SK-N-DZ (cell line): ENCODE measurements at places on chromosomes 16 and 17.

DNA sequence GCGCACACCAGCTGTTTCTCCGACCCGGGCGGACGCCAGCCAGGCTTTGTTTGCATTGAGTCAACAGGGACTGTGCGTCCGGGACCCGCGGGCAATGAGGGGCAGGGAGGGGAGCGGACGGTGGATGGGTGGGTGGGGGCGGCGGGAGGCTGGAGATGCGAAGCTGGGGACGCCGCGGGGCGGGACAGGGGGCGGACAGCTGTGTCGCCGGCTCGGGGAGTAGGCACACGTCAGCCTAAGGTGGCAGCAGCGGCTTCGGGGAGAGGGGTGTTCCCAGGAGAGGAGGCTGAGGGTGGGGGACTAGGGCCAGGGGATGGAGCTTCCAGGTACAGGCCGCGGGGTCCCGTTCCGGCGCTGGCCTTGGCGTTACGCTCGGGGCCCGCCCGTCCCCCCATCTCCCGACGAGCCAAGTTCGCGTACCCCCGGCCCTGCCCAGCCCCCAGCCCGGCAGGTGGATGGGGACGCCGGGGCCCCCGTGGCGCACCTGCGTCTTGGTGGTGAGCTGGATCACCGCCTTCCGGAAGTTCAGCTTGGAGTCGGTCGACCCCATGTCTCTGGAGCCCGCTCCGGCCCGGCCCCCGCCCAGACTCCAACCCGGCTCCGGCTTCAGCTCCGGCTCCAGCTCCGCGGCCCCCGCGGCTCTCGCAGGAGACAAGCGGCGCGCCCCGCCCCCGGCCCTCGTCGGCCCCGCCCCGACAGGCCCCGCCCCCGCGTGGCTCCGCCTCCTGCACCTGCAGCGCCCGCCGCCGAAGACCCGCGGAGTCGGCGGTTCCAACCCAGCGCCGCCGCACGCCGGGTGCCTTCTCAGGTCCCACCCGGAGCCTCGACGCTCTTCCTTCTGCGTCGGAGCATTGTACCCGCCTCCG is at the start of gene HID1:
TSS of gene HID1 (minus strand) at position 653 of the 866 bp plus-strand sequence. CDS start at position 550, 103 bp downstream.
- no peak for DNase-seq

DNA sequence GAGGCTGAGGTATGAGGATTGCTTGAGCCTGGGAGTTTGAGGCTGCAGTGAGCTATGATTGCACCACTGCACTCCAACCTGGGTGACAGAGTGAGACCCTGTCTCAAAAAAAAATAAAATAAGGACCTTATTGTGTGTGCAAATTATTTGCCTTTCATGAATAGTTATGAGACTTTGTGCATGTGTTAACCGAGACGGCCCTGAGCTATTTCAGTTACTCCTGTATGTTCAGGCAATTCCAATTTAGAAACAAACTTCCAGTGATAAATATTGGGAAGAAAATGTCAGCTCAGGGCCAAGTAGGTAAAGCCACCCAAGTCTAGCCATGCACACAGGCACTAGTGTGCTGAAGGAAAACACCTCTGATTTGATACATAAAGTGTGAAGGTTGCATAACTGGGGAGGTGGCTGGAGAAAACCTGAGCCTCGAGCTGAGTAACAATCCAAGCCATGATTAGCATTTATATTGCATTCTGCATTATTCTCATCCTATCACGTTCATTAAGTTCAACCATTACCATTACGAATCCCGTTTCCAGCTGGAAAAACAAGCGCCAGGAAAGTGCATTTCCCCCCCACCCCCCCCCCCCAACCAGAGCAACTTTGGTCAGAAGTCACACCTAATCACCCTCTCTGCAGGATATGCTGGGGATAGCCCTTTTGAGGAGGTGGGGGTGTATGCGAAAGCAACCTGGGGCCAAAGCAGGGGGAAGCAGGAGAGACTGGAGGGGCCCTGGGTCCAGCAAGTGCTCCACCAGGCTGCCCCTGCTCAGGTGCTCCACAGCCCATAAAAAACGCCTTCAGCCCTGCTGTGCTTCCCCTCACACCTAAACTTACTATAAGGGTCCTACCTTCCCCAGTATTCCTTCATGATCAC is 18.6 kb upstream of the ENDOV start:
- DNase-seq = no peak

- DNase-seq = peak; percentile 53
Measured at GRCh38 chr17:19346351-19347255, 15.9 kb downstream of the B9D1 start.

GRCh38 chr17:37092071-37092470 is 143.3 kb downstream of the AATF start:
- no peak for DNase-seq

GRCh38 chr16:65688301-65688700 is 566.4 kb upstream of the CDH11 start:
- no peak for DNase-seq

DNA sequence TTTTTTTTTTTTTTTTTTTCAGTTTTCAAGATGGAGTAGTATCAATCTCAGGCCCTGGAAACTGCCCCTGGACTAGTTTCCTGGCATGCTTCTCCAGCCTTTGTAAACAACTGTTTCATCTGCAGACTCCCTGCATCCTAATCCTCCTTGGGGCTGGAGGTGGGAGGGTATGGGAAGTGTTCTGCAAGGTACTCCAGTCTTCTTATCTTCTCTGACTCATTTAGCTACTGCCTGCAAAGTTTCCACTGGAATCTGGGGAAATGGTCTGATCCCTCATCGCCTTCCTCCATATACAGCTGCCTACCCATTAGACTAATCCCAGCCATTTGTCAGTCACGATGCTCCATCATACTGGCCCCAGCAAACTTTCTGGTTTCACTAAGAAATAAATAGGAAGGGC is 21.5 kb downstream of the COPZ2 start:
- DNase-seq = no peak

DNA sequence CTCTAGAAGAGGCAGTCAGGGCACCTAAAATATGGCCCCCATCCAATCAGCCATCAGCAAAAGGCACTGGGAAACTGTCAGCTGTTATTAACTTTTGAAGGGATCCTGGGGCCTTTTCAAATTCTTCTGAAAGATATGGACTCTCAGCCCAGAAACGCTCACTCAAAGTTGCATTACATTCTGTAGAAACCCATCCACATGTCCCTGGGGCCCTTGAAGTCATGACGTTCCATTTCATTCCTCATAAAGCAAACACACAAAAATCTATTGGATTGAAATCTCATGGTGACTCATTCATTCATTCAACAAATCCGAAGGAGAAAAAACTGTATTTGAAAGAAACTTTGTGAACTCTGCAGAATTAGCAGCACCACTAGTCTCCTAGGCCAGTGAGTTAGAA is 215.3 kb downstream of the C16orf95 start:
- DNase-seq = no peak

DNA sequence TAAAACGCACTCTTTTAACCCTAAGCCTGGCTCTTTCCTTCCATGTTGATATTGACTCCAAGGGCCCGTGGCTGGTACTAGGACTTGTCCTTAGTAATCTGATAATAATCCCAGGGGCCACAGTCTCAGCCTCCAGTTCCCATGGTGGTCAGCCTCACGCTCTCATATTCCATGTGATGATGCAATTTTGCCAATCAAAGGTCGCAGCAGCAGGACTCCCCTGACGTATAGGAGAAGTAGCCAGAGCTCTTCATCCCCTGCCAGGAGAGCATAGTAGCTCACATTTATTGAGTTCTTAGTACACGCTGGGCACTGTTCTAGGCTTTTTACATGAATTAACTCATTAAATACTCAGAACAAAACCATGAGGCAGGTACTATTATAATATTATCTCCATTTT is 42.4 kb downstream of the CD300LF start:
- DNase-seq = no peak

DNA sequence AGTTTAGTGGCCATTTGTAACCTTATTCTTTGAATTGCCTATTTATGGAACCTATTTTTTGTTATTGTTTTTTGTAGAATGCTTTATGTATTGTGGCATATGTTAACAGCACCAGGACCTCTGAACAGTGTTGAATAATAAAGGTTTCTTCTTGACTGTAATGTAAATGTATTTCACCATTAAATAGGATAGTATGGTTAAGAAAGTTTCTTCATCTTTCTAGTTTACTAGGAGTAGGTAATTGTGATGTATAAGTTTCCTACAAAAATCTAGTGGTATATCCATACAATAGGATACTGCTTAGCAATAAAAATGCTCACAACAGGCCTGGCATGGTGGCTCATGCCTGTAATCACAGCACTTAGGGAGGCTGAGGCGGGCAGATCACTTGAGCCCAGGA is 52.3 kb downstream of the TAOK1 start:
- DNase-seq = no peak

DNA sequence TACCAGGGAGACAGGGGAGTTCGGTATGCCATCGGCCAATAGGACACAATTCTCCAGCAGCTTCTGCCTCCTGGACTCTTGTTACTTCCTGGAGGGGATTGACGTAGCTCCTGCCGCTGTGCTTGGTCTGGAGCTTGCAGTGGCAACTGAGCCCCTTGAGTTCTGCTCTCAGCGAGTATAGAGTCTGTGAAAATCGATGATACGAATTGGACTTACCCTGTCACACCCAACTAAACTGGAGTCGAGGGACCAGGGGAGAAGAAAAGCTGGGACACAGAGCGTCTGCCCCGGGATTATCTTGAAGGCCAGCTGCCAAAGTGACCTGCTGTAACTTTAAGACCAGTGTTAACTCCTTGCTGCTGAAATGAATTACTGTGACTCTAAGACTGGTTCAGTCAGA is 22.2 kb downstream of the SEC14L1 start:
- DNase-seq = no peak

DNA sequence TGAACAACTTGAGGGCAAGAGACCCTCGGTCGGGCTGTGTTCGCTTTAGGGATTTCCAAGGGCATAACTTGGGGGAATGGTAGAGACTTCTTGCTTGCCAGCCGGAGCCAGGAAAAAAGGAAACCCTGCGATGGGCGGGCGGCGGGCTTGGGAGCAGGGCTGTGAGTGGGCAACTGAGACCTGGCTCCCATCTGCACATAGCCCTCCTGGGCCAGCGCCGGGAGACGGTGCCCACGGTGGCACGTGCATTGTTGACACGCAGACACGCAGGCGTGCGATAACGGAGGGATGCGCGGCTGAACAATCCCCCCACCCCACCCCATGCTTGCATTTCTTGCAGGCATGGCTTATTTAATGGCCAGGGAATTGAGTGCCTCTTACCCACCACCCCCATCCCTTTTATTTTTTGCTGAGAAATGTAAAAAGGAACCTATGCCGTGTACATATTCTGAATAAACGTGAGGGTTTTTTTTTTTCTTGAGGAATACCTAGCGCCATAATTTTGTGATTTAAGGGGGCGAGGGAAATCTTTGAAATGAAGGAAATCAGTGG is 17.1 kb upstream of the ZFHX3 start:
- no peak for DNase-seq
